ENCODE measurements at places on chromosomes 2 and 18. TPM values are rescaled to one million over a fixed set of nuclear protein-coding genes. Genes with fewer than 3 reads are reported as not detected.

The C2orf15 gene
- total RNA-seq = not detected

- no peak for DNase-seq
Observed at GRCh38 chr2:141806090-141806489, 324.7 kb downstream of the LRP1B start.

The EPB41L3 gene
- 106 TPM for total RNA-seq

DNA sequence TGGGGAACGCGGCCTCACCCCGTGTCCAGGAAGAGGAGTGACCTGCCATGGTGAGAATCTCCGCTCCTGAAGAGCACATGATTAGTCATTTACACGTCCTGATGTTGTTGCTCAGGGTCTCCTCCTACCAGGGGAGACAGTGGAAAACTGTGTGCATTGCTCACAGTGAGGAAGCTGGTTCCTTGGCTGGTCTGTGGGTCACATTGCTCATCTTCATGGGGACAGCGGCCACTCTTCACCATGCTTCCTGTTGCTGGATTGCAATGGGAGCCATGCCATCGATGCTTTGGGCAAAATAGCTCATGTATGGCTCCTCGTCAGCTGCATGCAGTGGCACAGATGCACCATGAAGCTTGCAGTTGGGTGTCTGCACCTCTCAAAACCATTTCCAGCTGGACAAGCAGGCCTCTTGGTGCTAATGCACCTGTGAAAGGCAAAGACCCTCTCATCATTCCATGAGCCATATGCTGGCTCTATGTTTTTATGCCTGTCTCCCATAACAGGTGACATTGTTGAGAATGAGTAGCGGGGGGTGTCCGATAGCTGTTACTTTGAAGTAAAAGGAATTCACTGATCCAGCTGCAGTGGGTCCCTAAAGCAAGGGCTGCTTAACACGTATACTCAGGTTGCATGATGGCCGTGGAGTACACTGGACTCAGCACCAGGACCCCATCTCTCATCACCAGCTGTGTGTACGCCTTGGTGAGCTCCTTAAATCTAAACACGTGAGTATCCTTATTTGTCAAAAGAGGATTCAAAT is 135.0 kb upstream of the ALKAL2 start:
- DNase-seq = no peak

The TDRD15 gene
- total RNA-seq = not detected

- no peak for DNase-seq
Observed at GRCh38 chr18:57220480-57220879, 73.6 kb downstream of the BOD1L2 start.

DNA sequence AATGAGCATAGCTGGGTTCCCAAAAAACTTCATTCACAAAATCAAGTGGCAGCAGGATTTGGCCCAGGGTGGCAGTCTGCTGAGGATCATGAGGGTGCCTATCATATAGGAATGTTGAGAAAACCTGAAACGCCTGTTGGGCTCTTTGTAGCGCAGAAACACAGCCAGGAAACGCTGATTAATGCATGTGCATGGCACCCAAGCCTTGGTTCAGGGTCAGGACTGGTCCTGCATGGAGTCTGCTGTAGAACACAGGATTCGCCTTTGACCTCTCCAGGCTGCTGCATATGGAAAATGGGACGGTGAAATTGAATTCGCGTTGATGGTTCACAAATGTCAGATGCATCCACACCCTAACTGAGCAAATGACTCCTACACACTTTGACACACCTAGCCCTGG is 227.9 kb upstream of the COPS8 start:
- DNase-seq = peak; percentile 46

The IL1RN gene
- 0.55 TPM for total RNA-seq

DNA sequence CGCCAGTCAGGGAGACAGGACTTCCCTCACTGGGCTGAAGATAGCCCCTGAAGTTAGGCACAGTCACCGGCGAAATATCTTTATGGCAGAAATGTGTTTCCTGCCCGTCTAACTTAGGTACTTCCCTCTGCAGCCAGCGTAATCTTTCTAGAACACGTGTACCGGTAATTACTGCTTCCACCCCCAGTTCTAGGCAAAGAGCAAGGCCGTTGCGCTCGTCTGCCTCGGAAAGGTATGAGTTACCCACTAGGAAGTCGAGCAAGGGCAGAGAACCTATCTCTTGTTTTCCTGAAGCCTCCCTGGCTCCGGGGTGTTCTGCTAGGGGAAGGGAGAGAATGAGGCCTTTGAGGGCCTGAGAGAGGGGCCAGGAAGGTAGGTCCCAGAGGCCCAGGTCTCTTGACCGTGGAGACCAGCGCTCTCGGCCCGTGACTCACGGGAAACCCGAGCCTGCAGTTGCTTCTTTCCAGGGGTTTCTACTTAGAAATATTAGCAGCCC is 70.0 kb downstream of the TWSG1 start:
- no peak for DNase-seq

The RHOB gene
- 924 TPM for total RNA-seq
